ENCODE measurements at places on chromosomes 4 and X.

GRCh38 chr4:119204916-119205315, 7.6 kb upstream of the USP53 start:
- no peaks in the 10 kb centered on the region for H3K27me3 ChIP-seq
- H3K36me3 ChIP-seq = no peaks in the 10 kb centered on the region
- no peak for DNase-seq
- no peak overlapping the region for H3K27ac ChIP-seq

- no peak overlapping the region for H3K27ac ChIP-seq
- H3K4me1 ChIP-seq = peaks cover 7% of the 10 kb centered on the region
- H3K4me3 ChIP-seq = no peak overlapping the region
- DNase-seq = no peak
- H3K36me3 ChIP-seq = no peaks in the 10 kb centered on the region
These were observed 162.5 kb upstream of the CASK start for GRCh38 chrX:42085836-42086235.

DNA sequence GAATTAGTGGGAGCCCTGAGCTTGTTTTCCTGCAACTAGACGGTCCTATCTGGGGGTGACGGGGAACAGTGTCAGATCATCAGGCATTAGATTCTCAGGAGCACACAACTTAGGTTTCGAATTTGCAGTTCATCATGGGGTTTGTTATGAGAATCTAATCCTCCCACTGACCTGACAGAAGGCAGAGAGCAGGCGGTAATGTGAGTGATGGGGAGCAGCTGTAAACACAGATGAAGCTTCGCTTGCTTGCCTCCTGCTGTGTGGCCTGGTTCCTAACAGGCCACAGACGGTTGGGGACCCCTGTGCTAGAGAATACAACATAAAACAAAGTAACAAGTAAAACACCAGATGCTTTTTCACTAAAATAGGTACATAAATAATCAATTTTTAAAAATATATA, 86.2 kb upstream of the BLTP1 start:
- H3K36me3 ChIP-seq = no peaks in the 10 kb centered on the region
- no peak overlapping the region for H3K27ac ChIP-seq
- peaks cover 5% of the 10 kb centered on the region for H3K27me3 ChIP-seq
- no peak overlapping the region for H3K4me3 ChIP-seq
- H3K4me1 ChIP-seq = no peaks in the 10 kb centered on the region

- no peaks in the 10 kb centered on the region for H3K36me3 ChIP-seq
- H3K4me3 ChIP-seq = no peak overlapping the region
- no peak overlapping the region for H3K27ac ChIP-seq
These were observed 167.2 kb upstream of the ANK2 start for GRCh38 chr4:112882286-112882685.

DNA sequence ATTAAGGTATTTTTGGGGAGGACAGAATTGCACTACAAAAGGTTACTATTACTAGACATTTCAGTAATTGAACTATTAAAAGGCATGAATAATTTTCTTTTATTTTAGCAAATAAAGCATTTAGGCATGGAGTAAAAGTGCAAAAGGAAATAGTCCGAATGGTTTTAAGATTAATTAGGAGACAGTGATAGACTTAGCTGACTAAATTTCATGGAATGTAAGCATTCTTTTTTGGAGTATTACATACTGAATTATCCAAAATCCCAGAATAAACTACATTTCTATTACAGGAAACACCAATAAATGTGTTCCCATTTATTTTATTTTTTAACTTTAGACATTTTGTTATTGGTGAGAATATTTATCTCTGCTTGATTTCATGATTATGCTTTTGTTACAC, 30.7 kb upstream of the MAP9 start:
- no peak overlapping the region for H3K4me3 ChIP-seq
- DNase-seq = no peak
- peaks cover 18% of the 10 kb centered on the region for H3K4me1 ChIP-seq
- H3K27ac ChIP-seq = no peak overlapping the region
- H3K36me3 ChIP-seq = no peaks in the 10 kb centered on the region

DNA sequence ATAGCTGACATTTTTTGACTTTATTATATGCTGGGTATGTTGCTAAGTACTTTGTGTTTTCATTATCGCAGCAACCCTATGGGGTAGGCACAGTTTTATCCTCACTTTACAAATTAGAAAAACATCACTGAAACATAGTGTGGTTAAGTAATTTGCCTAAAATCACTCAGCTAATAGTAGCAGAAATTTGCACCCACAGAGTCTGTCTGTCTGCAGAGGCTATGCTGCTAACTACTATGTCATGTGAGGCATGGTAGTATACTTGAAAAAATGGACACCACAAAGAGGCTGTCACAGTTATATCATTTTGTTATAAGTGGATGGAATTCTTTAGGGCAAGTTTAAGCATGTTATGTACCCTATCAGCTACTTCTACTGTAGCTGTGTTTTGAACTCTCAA, 69.0 kb downstream of the STAG2 start:
- no peak for DNase-seq
- H3K27me3 ChIP-seq = no peaks in the 10 kb centered on the region
- no peak overlapping the region for H3K4me3 ChIP-seq
- no peak overlapping the region for H3K27ac ChIP-seq

DNA sequence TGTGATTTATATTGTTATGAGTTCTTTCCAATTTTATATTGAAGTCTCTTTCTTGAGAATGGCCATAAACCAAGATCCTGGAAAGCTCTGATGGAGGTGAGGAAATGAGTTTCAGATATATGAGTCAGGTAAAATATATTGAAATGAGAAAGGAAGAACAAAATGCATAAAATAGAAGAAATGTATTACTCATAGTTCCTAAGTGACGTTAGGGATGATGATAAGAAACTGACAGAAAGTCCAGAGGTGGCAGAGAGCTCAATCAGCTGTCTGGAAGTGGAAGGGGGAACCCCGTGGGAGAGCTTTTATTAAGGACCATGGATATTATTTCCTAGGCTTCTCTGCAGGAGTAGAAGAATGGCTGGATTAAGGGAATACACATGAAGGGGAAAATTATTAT, 24.6 kb downstream of the UGT2B7 start:
- H3K4me1 ChIP-seq = peaks cover 10% of the 10 kb centered on the region
- H3K4me3 ChIP-seq = no peak overlapping the region
- no peaks in the 10 kb centered on the region for H3K27me3 ChIP-seq
- no peak overlapping the region for H3K27ac ChIP-seq

DNA sequence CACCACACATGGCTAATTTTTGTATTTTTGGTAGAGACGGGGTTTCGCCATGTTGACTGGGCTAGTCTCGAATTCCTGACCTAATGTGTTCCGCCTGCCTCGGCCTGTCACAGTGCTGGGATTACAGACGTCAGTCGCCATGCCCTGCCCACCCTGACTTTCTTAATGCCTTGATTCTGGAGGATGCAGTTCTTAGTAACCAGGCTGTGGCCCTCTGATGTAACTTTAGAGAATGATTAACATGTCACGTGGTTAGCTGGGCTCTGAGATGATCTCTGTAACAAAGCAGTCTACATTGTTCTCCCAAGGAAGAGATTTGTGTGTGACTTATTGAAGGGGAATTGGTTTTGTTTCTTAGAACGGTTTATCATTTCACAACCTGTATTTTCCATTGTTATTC, 30.6 kb downstream of the ANK2 start:
- no peaks in the 10 kb centered on the region for H3K27me3 ChIP-seq
- H3K4me3 ChIP-seq = no peak overlapping the region
- DNase-seq = no peak
- H3K4me1 ChIP-seq = peaks cover 5% of the 10 kb centered on the region
- no peak overlapping the region for H3K27ac ChIP-seq

GRCh38 chr4:185542626-185543315, 7.5 kb upstream of the PDLIM3 start:
- DNase-seq = no peak
- no peak overlapping the region for H3K4me3 ChIP-seq
- H3K27ac ChIP-seq = no peak overlapping the region

DNA sequence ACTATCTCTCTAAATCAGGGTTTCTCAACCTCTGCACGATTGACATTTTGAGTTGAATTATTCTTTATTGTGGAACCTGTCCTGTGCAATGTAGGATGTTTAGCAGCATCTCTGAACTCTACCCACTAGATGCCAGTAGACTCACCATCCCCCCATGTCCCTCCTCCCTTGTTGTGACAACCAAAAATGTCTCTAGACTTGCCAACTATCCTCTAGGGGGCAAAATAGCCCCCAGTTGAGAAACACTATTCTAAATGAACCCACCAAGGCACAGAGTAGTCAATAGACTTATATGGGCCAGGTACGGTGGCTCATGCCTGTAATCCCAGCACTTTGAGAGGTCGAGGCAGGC, 49.1 kb upstream of the GAB1 start:
- H3K27me3 ChIP-seq = no peaks in the 10 kb centered on the region
- no peak overlapping the region for H3K27ac ChIP-seq
- no peaks in the 10 kb centered on the region for H3K36me3 ChIP-seq

DNA sequence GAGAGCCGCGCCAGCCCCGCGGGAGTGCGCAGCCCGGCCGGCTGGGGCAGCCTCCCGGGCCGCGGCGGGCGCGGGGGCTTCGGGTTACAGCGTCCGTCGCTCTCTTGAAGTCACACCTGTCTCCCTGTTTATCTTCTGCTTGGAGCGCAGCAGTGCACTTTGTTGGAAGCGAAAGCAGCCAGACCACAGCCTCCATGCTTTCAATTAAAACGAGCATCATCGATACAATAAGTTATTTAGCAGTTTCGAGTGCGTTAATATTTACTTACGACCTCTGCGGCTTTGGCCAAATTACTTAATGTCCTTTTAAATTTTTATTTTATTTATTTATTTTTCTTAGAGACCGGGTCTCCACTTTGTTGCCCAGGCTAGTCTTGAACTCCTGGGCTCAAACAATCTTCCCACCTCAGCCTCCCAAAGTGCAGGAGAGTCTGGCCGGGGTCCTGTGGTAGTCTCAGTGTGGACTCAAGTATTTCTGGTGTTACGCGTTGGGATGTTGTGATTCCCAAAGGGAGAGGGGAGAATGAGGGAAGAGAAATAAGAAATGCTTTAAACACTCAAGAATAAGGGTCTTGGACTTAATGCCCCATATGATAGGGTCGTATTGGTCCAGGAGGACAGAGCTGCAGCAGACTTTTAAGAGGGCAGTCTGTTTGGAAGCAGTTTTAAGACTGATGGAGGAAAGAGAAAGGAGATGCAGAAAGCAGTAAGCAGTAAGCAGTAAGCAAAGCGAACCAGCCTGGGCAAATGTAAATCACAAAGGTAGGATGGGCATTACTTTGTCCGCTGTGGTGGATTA, 504 bp upstream of the PDLIM3 start:
- no peak overlapping the region for H3K27ac ChIP-seq
- no peaks in the 10 kb centered on the region for H3K36me3 ChIP-seq
- H3K4me3 ChIP-seq = peak overlapping the region; percentile 68
- H3K4me1 ChIP-seq = peaks cover 2% of the 10 kb centered on the region

DNA sequence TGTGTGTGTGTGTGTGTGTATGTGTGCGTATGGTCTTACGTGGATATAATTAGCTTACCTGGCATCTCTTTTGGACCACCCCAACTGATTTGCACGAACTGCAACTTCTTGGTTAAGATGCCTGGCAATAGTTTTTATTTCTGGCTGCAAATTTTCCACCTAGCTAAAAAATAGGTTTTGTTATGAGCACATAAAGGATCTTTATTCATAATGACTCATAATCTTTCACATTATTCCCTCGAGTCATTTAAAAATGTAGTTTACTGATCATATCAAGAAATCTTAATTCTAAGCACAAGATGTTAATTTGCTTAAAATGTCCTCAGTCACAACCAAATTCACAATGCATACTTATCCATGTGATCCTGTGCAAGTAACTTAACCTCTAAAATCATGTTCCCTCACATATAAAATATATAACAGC, 1.5 kb downstream of the COX18 start:
- peak overlapping the region; percentile 98 for H3K27ac ChIP-seq
- no peaks in the 10 kb centered on the region for H3K27me3 ChIP-seq
- H3K4me1 ChIP-seq = peaks cover 11% of the 10 kb centered on the region
- peaks cover 5% of the 10 kb centered on the region for H3K36me3 ChIP-seq

GRCh38 chr4:1099270-1099669, 14.1 kb downstream of the RNF212 start:
- H3K4me3 ChIP-seq = no peak overlapping the region
- no peak for DNase-seq
- H3K4me1 ChIP-seq = no peaks in the 10 kb centered on the region
- H3K36me3 ChIP-seq = no peaks in the 10 kb centered on the region
- H3K27me3 ChIP-seq = no peaks in the 10 kb centered on the region

GRCh38 chr4:112519689-112520597, 4.0 kb upstream of the NEUROG2 start:
- no peak overlapping the region for H3K4me3 ChIP-seq
- H3K27ac ChIP-seq = peak overlapping the region; percentile 49
- H3K36me3 ChIP-seq = no peaks in the 10 kb centered on the region
- peaks cover 97% of the 10 kb centered on the region for H3K27me3 ChIP-seq
- H3K4me1 ChIP-seq = peaks cover 15% of the 10 kb centered on the region
- no peak for DNase-seq

DNA sequence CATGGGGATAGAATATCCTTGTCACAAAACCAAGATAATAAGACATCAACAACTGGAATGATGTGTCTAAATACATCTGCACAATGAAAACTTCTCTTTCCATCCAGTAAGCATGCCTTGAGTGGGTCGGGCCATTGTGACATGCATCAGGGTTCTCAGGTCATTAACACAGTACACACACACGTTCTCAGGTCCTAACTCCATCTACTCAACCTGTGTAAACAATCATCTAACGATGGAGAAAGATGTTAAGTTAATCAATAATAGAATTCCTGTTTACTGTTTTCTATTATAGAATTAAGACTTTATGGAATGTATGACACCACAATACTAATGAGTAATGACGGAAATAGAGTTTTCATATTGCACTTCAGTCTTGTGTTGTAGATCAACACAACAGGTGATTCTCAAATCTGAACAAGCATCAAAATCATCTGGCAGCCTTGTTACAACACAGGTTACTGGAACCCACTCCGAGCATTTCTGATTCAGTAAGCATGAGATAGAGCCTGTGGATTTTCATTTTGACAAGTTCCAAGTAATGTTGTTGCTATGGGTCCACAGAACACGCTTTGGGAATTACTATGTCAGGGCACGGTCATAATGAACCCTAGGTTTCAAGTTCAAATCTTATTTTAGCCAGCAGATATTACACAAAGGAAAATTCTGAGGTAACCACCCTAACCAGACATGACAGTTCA, 315.8 kb upstream of the TEX13C start:
- H3K4me3 ChIP-seq = no peak overlapping the region
- H3K27me3 ChIP-seq = no peaks in the 10 kb centered on the region
- H3K27ac ChIP-seq = no peak overlapping the region
- peaks cover 4% of the 10 kb centered on the region for H3K36me3 ChIP-seq
- no peak for DNase-seq

DNA sequence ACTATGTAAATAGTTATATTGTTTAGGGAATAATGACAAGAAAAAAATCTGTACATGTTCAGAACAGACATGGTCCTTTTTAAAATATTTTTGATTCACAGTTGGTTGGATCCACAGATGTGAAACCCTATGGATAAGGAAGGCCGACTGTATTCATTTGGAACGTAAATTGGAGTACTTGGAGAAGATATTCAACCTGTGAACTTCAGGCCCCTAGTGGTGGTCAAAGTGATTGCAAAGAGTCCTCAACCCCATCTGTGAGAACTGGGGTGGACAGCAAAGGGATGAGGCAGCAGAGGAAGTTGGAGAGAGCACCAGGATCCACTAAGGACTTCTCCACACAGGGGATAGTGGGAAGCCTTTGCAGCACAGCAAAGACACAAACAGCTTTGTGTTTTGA, 6.2 kb upstream of the CXCL13 start:
- no peaks in the 10 kb centered on the region for H3K4me1 ChIP-seq
- no peak for DNase-seq
- H3K4me3 ChIP-seq = no peak overlapping the region
- H3K36me3 ChIP-seq = no peaks in the 10 kb centered on the region

GRCh38 chr4:60450054-60450453, 750.1 kb upstream of the ADGRL3 start:
- no peak overlapping the region for H3K27ac ChIP-seq
- no peaks in the 10 kb centered on the region for H3K27me3 ChIP-seq
- no peak for DNase-seq
